RCC 7860 (cell line): ENCODE measurements at places on chromosomes 5 and 9.

DNA sequence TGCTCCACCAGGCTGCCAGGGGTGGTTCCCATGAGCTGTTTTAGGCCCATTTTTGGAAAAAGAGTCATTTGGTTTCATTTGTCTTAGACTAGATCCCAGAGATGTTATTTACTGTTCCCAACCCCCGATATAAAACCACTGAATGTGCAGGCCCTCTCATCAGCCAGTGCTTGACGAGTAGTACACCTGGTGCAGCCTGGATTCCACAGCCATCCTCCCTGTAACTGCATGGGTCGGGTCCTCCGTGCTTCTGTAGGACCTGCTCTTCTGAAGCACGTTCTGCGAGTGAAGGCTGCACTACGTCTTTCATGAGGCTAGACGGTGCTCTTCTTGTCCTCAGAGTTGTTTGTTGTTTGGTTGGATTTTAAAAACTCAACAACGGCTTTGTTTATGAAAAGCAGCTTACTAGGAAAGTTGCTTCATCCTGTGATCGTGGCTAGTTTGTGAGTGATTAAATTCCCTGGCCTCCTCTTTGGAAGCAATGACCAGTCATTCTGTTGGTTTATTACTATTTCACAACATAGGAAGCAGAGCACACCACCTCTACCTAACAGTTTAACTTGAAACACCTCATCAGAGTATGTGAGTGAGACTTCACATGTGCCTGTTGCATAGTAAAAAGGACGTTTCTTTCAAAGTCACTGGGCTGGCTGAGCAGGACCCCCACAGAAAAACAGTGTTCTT, 135.2 kb downstream of the AOPEP start:
- DNase-seq: peak; percentile 67

- DNase-seq: no peak
Measured at GRCh38 chr5:174535669-174536068, 188.7 kb upstream of the MSX2 start.

- DNase-seq: no peak
Measured at GRCh38 chr9:1738511-1739100, 276.5 kb upstream of the SMARCA2 start.

DNA sequence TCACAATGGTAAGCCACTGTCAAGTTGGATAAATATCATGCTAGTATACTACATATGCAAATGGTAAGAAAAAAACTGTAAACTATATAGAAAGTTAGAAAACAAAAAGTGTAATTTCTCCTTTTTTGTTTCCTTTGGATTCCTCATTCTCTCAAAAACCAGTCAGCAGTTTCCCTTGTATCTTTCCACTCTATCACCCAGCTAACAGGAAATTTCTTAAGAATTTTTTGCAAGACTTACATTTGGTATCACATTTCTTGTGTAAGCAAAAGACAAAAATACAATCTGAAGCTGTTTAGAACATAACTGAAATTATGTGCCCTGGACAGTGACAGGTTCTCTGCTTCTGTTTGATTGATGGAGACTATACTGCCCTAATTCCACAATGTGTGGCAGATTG, 25.2 kb upstream of the MSH3 start:
- DNase-seq: no peak

GRCh38 chr9:20684875-20685696, 1.0 kb downstream of the FOCAD start:
- DNase-seq: no peak

DNA sequence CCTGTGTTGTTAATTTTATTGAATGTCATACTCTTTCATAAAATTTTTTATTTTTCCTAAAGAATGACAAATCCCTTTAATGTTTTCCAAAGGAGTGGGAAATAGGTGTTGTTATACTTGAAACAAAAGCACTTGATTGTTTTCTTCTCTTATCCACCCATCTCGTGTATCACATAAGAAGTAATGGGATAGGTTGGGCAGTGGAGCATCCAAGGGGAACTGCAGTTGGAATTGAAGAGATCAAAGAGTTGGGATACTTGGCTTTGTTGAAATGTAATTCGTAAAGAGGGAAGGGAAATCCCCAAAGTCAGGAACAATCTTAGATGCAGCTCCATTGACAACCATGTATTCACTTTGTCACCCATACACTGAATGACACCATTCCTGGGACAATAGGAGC, 148.0 kb downstream of the PCSK5 start:
- no peak for DNase-seq
